ENCODE measurements at places on chromosomes 5 and 9. TPM values are rescaled to one million over a fixed set of nuclear protein-coding genes. Genes with fewer than 3 reads are reported as not detected.

IL13 gene
- total RNA-seq: not detected

P4HA2 gene
- total RNA-seq: 58.8 TPM

IPO11 gene
- 5.6 TPM for total RNA-seq

ANKRD18B gene
- not detected for total RNA-seq

CCNI2 gene
- 7.4 TPM for total RNA-seq

MYOT gene
- 4.1 TPM for total RNA-seq

PCDHGB4 gene
- 3.3 TPM for total RNA-seq

WHRN gene
- 11.8 TPM for total RNA-seq

GABRA6 gene
- not detected for total RNA-seq

CDO1 gene
- total RNA-seq: 10.7 TPM

SPATA31C1 gene
- not detected for total RNA-seq

PLGRKT gene
- 41.5 TPM for total RNA-seq

OR1J2 gene
- not detected for total RNA-seq

SPATA31D4 gene
- total RNA-seq: not detected

OLFM1 gene
- 5.7 TPM for total RNA-seq

ANKRD55 gene
- not detected for total RNA-seq

NFIB gene
- 89.7 TPM for total RNA-seq

ELAVL2 gene
- total RNA-seq: not detected

CEMIP2 gene
- 79.2 TPM for total RNA-seq

GKAP1 gene
- total RNA-seq: 7.6 TPM

NDUFA8 gene
- 25.6 TPM for total RNA-seq

PTGR1 gene
- total RNA-seq: 142 TPM

GPRIN1 gene
- total RNA-seq: 1.9 TPM

PCDHA9 gene
- total RNA-seq: not detected

MYO10 gene
- total RNA-seq: 74.8 TPM

All from Peyer's patch (tissue), 4 donors.